Jurkat, Clone E6-1 (cell line): ENCODE measurements at places on chromosomes 4 and X.

GRCh38 chr4:152258804-152259708, 276.8 kb downstream of the FBXW7 start:
- peak; percentile 39 for DNase-seq

GRCh38 chrX:80432863-80433262, 12.6 kb downstream of the TENT5D start:
- DNase-seq = no peak

DNA sequence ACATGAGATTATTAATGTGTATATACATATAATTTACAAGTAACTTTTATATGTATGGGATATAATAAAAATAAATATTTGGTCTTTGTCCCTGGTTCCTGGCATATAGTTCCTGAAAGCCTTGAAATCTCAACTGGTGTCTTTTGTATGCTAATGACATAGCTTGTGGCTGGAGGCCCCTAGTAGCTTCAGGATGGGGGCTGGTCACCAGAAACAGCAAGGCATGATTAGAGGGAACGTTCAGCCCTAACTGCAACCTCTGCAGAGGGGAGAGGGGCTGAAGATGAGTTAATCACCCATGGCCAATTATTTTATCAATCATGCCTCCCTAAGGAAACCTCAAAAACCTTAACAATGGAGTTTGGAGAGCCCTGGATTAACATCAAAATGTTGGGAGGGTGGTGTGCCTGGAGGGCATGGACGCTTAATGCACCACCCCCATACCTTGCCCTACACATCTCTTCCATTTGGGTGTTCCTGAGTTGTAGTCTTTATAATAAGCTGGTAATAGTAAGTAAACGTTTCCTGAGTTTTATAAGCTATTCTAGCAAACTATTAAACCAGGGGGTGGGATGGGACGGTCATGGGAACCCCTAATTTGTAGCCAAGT, 21.3 kb downstream of the PIN4 start:
- no peak for DNase-seq

- no peak for DNase-seq
Observed at GRCh38 chrX:52865343-52865998, 2.4 kb downstream of the XAGE3 start.

DNA sequence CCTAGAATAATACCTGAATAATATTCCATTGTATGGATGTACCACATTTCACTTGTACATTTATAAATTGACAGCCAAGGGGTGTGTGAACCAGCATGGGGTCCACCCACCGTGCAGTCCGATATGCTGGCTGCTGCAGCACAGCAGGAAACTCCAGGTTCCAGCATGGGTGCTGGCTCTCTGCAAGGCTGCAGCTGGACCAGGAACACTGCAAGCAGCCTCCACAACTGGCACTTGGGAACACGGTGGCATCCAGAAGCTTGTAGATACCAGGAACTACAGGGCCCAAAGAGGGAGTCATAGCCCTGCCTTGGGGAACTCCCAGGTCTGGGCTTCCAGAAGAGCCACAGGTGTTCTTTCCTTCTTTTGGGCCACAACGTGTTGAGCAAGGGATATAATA, 91.2 kb downstream of the NXF2 start:
- DNase-seq = no peak

GRCh38 chr4:15515106-15515505, 45.4 kb downstream of the CC2D2A start:
- DNase-seq = no peak

GRCh38 chr4:167842487-167842886, 249.8 kb upstream of the ANXA10 start:
- DNase-seq = no peak

DNA sequence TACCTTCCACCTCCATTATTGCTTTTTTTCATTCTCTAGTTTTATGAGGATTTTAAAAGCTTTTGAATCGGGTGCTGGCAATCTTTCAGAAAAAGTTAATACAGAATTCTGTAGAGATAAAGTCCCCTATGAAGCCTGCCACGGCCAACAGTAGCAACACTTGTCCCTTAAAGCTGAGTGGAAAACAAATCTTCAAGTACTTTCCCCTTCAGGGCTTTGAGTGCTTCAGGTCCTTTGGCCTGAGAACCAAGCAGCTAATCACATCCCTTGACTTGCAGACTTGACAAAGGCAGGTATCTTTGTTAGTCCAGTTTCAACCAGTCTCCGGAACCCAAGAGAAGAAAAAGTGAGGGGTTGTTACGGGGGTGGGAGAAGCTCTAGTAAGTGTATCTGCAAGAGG, 144.4 kb downstream of the ATG4A start:
- no peak for DNase-seq

GRCh38 chr4:180009316-180009715, 2233.9 kb upstream of the TENM3 start:
- DNase-seq = no peak

DNA sequence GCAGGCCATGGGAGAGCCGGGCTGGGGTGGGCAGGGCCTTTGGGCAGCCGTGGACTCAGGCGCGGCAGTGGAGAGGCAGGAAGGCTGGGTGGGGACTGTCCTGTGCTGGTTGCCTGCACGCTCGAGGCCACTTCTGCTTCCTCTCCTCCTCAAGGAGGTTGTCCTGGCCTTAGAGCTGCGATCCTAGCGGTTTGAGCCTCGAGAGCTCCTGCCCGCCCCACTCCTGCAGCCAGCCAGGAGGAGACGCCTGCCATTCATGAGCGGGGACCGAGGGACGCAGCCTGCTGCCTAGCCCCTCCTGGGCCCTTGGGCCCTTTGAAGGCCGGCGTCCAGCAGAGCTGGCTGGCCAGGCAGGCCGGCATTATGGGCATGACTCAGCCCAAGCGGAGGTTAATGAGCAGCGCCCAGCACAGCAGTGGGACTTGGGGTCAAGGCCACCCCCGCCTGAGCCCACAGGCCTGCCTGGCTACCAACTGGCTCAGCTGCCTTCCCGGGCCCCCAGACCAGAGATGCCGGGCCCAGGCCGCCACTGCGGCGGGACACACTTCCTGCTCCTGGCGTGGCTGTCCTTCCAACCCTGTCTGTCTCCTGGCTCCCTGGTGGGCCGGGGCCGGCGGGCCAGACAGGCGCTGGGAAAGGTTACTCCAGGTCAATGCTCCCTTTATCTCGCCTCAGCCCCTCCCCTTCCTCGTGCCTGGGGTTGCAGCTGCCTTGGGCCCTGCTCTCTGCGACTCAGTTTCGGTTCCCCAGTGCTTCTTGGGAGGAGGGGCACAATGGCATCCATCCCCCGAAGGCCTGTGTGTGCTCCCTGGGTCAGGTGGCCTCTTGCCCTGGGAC, 1.8 kb downstream of the ABCD1 start:
- DNase-seq = no peak

GRCh38 chrX:40581336-40581920, 658 bp downstream of the ATP6AP2 start:
- peak; percentile 6 for DNase-seq

GRCh38 chrX:38816155-38816554, 14.9 kb downstream of the MID1IP1 start:
- no peak for DNase-seq

DNA sequence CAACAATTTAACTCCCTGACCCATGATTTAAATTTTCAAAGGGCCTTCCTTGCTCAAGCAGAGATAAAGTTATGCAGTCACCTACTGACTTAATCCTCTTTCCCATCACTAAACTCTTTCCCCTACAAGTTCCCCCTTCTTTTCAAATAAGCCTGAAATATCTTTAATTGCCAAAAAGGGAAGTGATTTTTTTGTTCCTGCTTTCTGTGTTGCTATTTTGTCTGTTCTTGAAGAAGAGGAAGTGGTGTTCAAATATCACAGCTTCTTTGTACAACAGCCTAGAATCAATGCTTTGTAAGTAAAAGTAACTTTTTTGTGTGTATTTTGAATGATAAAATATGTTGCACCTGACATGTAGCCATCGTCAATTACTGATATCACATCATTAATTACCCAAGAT, 595.9 kb downstream of the CENPC start:
- no peak for DNase-seq

GRCh38 chr4:188903986-188904385, 764.7 kb downstream of the TRIML1 start:
- DNase-seq = no peak

DNA sequence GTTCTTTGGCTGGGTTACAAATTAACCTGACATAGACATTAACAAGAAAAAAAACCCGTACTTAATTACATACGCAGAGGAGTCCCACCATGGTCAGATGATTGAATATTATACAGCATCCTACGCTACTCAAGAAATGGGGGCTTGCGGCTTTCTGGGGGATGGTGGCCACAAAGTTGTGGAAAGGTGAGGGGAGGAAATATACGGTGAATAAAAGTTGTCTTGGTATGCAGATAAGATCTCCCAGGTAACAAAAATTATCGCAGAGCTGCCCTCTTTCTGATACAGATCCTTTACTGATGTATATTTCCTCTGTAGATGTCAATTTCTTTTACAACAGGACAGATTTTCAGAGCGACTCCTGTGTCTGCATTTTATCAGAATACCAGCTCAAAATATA, 890 bp downstream of the DCAF16 start:
- peak; percentile 37 for DNase-seq

DNA sequence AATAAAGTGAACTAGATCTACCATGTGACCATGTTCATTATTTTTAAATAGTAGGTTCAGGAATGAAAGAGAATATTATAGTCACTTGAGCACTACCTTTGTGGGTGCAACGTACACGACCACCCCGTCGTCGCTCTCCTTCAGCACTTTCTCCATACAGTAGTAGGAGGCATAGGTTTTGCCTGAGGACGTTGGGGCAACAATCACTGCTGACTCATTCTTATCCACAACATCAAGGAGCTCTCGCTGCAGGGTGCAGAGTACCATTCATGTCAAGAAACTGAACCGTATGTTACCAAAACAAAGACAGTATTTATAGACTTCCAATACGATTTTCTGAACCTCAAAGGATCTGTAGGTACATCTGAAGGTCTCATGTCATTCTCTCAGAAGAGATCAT, 44.7 kb downstream of the DDX60 start:
- no peak for DNase-seq

DNA sequence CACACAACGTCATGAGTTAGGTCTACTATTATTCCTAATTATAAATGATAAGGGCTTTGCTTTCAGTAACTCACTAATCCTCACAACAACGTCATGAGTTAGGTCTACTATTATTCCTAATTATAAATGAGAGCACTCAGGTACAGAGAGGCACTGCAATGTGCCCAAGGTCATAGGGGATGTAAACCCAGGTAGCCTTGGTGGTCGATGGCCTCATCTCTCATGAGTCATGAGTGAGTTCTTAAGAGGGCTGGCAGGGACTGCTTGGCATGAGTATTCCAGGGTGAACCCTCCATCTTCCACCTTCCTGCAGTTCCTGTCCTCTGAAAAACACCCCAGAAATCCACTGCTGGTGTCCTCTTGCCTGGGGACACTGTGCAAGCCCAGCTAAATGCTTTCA, 317.1 kb downstream of the STK32B start:
- no peak for DNase-seq

- DNase-seq = no peak
Observed at GRCh38 chr4:32032136-32032672, 1312.0 kb downstream of the PCDH7 start.

- DNase-seq = peak; percentile 33
Observed at GRCh38 chr4:140242357-140243277, 88.6 kb upstream of the MAML3 start.

- DNase-seq = no peak
Observed at GRCh38 chr4:88511236-88511635, 12.3 kb downstream of the PYURF start.

DNA sequence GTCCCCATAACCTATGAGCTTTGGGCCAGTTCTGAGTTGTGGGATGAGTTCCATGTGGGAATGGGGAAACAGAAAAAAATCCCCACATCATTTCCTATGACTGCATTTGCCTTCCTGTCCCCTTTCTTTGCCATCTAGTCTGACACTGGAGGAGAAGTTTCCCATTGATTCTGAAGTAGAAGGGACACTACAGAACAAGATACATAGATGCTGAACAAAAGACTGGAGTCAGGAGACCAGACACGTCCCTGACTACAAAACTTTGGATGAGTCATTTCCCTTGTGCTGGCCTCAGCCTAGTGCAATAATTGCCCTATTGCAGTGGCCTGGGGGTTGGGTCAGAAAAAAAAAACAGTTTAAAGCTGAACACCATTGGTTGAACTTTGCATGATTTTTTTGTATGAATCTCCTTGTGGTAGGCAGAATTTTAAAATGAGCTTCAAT, 22.1 kb downstream of the BEX3 start:
- no peak for DNase-seq

DNA sequence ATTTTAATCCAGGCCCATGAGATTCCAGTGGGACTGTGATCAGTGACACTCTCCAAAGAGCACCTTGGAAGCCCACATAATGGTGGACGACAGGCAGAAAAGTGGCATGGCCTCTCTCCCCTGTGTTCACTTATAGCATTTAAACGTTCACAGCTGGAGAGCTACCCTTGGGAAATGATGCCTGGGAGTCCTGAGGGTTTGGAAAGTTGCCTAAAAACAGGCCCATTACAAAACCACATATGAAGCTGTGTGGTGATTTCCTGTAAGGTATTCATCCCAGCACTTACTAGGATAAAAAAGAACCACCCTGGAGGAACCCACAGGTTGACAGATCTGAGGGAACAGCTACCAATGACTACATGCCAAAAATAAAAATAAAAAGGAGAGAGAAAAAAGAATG, 193.2 kb downstream of the RASL11B start:
- DNase-seq = peak; percentile 60

DNA sequence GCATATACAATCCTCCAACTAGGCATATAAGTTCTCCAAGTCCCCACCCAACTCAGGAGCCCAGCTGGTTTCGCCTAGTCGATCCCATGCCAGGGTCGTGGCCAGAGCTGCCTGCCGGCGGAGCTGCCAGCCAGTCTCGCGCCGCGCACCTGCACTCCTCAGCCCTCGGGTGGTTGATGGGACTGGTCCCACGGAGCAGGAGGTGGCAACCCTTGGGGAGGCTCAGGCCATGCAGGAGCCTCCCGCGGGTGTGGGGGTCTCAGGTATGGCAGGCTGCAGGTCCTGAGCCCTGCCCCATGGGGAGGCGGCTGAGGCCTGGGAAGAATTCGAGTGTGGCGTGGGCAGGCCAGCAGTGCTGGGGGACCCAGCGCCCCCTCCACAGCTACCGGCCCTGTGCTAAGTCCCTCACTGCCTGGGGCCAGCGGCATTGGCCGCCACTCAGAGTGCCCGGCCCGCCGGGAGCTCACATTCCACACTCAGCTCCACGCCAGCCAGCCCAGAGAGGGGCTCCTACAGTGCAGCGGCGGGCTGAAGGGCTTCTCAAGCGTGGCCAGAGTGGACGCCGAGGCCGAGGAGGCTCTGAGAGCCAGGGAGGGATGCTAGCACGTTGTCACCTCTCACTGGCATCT, 1086.4 kb upstream of the PCDH10 start:
- no peak for DNase-seq
